A549 treated with Mapracorat at 1 μM for 4 hours (cell line): ENCODE measurements at places on chromosomes 12 and 14. TPM values are rescaled to one million over a fixed set of nuclear protein-coding genes. Genes with fewer than 3 reads are reported as not detected.

Gene TCL1A
- total RNA-seq = not detected in 5 replicates

Gene TPH2
- not detected in 5 replicates for total RNA-seq

Gene ARHGAP9
- total RNA-seq = 0.19 to 0.83 TPM (median 0.35 TPM) in 5 replicates

Gene KRT74
- not detected in 5 replicates for total RNA-seq

Gene TRIM9
- 8.0 to 13.7 TPM (median 12.5 TPM) in 5 replicates for total RNA-seq

Gene GPR135
- total RNA-seq = 0.70 to 1.3 TPM (median 1.0 TPM) in 5 replicates

Gene PAX9
- total RNA-seq = 2.0 to 3.5 TPM (median 3.3 TPM) in 5 replicates

Gene NKX2-8
- 1.8 to 4.6 TPM (median 3.2 TPM) in 5 replicates for total RNA-seq

Gene NTN4
- 37.4 to 48.9 TPM (median 40.4 TPM) in 5 replicates for total RNA-seq

Gene LTB4R
- total RNA-seq = 4.4 to 7.8 TPM (median 5.9 TPM) in 5 replicates

Gene GPR162
- 0.23 to 0.53 TPM (median 0.45 TPM) in 5 replicates for total RNA-seq

Gene ISCA2
- 37.5 to 47.0 TPM (median 41.8 TPM) in 5 replicates for total RNA-seq

Gene CATSPERB
- not detected in 5 replicates for total RNA-seq

Gene GPR84
- 0.09 to 0.15 TPM in 2 of 5 replicates, not detected in the others for total RNA-seq

Gene SELPLG
- total RNA-seq = 0.81 to 1.2 TPM (median 0.89 TPM) in 5 replicates

Gene ATP23
- 3.5 to 5.0 TPM (median 4.6 TPM) in 5 replicates for total RNA-seq

Gene LBHD2
- 0.21 to 0.56 TPM (median 0.26 TPM) in 4 of 5 replicates, not detected in the other for total RNA-seq

Gene MANSC1
- total RNA-seq = 3.1 to 4.6 TPM (median 3.9 TPM) in 5 replicates

Gene PZP
- total RNA-seq = not detected in 5 replicates

Gene NTF3
- total RNA-seq = not detected in 5 replicates

Gene KRT71
- total RNA-seq = not detected in 5 replicates

Gene HELB
- 0.80 to 1.4 TPM (median 1.3 TPM) in 5 replicates for total RNA-seq

Gene SYNDIG1L
- not detected in 5 replicates for total RNA-seq

Gene OR4M1
- not detected in 5 replicates for total RNA-seq

Gene DENR
- total RNA-seq = 50.2 to 58.0 TPM (median 54.6 TPM) in 5 replicates

Gene KRT83
- 2.4 to 6.6 TPM (median 6.0 TPM) in 5 replicates for total RNA-seq

Gene CHGA
- 1.0 to 2.0 TPM (median 1.6 TPM) in 5 replicates for total RNA-seq

Gene FAM222A
- total RNA-seq = 3.4 to 6.0 TPM (median 4.7 TPM) in 5 replicates

Gene KRT77
- not detected in 5 replicates for total RNA-seq

Gene SLC7A8
- total RNA-seq = 1.5 to 2.2 TPM (median 1.7 TPM) in 5 replicates

Gene AQP2
- total RNA-seq = not detected in 5 replicates

Gene PTGER2
- total RNA-seq = 2.3 to 3.7 TPM (median 3.5 TPM) in 5 replicates

Gene ACSS3
- total RNA-seq = not detected in 5 replicates

Gene CDH24
- 2.8 to 5.2 TPM (median 4.7 TPM) in 5 replicates for total RNA-seq

Gene PLEKHG7
- not detected in 5 replicates for total RNA-seq

Gene HOXC12
- not detected in 5 replicates for total RNA-seq

Gene ANAPC7
- total RNA-seq = 48.7 to 57.3 TPM (median 55.4 TPM) in 5 replicates

Gene LGALS3
- 163 to 181 TPM (median 169 TPM) in 5 replicates for total RNA-seq

Gene CLEC14A
- not detected in 5 replicates for total RNA-seq

Gene MYO1H
- total RNA-seq = not detected in 5 replicates

Gene LMNTD1
- total RNA-seq = not detected in 5 replicates

Gene SRGAP1
- 9.2 to 11.1 TPM (median 10.7 TPM) in 5 replicates for total RNA-seq

Gene LAG3
- 0.89 to 2.3 TPM (median 1.4 TPM) in 5 replicates for total RNA-seq

Gene OR6C2
- total RNA-seq = not detected in 5 replicates

Gene DPF3
- 0.10 to 0.72 TPM (median 0.24 TPM) in 5 replicates for total RNA-seq
